ENCODE measurements at places on chromosomes 7 and 10. TPM values are rescaled to one million over a fixed set of nuclear protein-coding genes. Genes with fewer than 3 reads are reported as not detected.
A peak's percentile ranks its signal among the peaks of the same experiment; 100 is the strongest.

DNA sequence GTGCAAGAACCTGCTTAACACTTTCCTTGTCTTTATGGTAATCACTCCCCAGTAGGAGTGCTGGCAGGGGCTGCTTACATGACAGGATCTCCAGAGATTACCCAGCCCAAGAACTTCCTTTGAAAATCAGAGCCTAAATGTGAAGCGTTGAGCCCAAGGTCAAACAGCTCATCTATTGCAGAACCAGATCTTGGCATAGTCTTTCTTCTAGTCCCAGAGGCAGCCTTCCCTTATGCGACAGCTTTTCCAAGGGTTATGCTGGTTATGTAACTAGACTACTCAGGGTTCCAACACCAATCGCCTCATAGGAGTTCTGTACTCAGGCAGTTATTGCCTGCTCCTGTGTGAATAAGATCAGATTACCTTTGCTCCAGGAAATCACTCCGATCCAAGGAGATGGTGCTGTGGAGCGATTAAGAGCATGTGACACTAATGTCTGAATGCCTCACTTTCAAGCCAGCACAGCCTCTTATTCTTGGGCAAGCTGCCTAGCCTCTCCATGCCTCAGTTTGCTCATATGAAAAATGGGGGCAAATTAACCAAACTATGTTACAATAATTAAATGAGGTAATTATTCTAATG, 8.4 kb upstream of the LGI1 start:
- no peak overlapping the region for H3K4me3 ChIP-seq
- no peak overlapping the region for H3K27ac ChIP-seq
- peaks cover 2% of the 10 kb centered on the region for H3K27me3 ChIP-seq
- no peak for DNase-seq

DNA sequence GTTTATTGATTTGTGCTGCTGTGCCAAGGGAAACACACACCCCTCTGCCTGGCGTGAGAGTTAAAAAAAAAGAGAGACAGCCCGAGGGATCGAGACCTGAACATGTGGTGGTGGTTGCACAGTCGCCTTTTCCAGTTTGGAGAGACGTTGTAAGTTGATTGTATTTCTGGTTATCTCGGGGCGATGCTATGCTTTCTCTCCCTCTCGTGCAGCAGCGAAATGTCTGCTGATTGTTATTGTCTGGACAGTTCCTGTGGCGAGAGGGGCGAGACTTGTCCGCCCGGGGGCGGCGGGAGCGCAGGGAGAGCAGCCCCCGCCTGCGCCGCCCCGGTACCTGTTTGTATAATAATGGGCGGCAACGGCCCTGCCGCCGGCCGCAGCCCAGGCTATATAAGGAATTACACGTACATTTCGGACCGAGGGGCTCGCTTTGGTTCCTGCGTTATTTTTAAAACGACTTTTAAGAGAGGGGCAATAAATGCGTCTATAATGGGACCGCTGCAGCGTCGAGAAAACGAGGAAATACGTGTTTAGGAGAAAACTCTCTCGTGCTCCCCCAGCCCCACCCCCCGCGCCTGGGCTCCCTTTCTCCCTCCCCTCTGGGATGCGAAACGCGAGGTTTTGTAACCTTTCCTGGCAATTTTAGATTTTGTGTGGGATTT, 1.7 kb downstream of the ZEB1 start:
- H3K4me1 ChIP-seq, result peaks cover 52% of the 10 kb centered on the region
- H3K27me3 ChIP-seq, result no peaks in the 10 kb centered on the region
- DNase-seq, result peak; percentile 71
- H3K27ac ChIP-seq, result peak overlapping the region; percentile 89
- no peaks in the 10 kb centered on the region for H3K36me3 ChIP-seq
- H3K4me3 ChIP-seq, result peak overlapping the region; percentile 94

GRCh38 chr10:131698986-131699385, 201.8 kb upstream of the PPP2R2D start:
- no peak for DNase-seq
- no peaks in the 10 kb centered on the region for H3K4me1 ChIP-seq
- no peak overlapping the region for H3K27ac ChIP-seq
- H3K36me3 ChIP-seq, result no peaks in the 10 kb centered on the region
- H3K4me3 ChIP-seq, result no peak overlapping the region
- H3K27me3 ChIP-seq, result no peaks in the 10 kb centered on the region

GRCh38 chr10:27512548-27512947, 8.4 kb downstream of the RAB18 start:
- H3K4me1 ChIP-seq, result no peaks in the 10 kb centered on the region
- no peak for DNase-seq
- no peaks in the 10 kb centered on the region for H3K27me3 ChIP-seq
- H3K27ac ChIP-seq, result no peak overlapping the region
- H3K36me3 ChIP-seq, result peaks cover 10% of the 10 kb centered on the region

GRCh38 chr10:7956508-7956907, 98.0 kb upstream of the GATA3 start:
- no peaks in the 10 kb centered on the region for H3K36me3 ChIP-seq
- H3K27ac ChIP-seq, result peak overlapping the region; percentile 57
- no peak overlapping the region for H3K4me3 ChIP-seq
- DNase-seq, result peak; percentile 75

DNA sequence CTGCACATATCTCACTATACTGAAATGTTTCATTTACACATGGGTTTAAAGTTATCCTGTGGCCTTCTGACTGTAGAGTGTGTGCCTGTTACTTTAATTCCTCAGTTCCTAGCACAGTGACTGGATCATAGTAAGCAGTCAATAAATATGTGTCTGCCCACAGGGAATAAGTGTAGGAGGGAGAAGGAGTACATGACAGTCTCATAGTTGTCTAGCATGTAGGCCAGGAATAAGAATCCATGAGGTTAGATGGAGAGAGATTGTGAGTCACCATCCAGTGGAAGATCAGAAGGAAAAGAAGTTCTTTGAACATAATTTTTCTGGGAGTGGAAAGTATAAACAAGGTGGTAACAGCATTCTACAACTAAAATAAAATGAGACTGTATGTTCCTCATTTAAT, 36.6 kb upstream of the SEMA3A start:
- H3K4me1 ChIP-seq, result peaks cover 7% of the 10 kb centered on the region
- H3K27ac ChIP-seq, result no peak overlapping the region
- no peaks in the 10 kb centered on the region for H3K36me3 ChIP-seq
- no peaks in the 10 kb centered on the region for H3K27me3 ChIP-seq
- no peak for DNase-seq

DNA sequence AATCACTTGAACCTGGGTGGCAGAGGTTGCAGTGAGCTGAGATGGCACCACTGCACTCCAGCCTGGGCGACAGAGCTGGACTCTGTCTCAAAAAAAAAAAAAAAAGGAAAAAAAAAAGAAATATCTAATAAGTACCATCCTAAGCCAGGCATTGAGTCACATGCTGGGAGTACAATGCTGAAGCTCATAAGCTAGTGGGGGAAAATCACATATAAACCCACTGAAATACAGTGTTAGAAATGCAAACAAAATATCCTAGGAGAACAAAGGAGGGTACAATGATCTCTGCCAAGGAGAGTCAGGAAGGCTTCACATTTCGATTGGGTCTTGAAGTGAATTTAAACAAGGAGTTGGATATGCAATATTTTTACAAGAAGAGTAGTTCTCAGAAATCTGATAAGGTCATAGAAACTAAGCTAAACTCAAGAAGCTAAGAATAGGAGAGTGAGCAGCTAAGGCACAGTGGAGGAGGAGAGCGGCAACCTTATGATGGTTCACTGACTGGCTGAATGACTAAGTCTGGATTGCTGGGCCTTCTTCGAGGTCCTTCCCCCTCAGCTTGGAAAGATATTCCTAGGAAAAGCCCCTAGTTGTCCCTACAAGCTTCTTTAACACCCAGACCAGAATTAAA, 115.5 kb downstream of the PHTF2 start:
- no peaks in the 10 kb centered on the region for H3K27me3 ChIP-seq
- no peaks in the 10 kb centered on the region for H3K4me1 ChIP-seq
- no peak overlapping the region for H3K27ac ChIP-seq
- no peaks in the 10 kb centered on the region for H3K36me3 ChIP-seq

The ANKRD26 gene
- polyA plus RNA-seq, result 0.54 TPM

The CHCHD2 gene
- 626 TPM for polyA plus RNA-seq

All from endothelial cell of umbilical vein (primary cell).